Osteocyte (in vitro differentiated cells): ENCODE measurements at places on chromosomes 1 and 21. TPM values are rescaled to one million over a fixed set of nuclear protein-coding genes. Genes with fewer than 3 reads are reported as not detected.

LAMB3 gene
- 2.6 and 4.1 TPM in 2 replicates for total RNA-seq

- DNase-seq = no peak
Measured at GRCh38 chr1:204316164-204316563, 43.6 kb downstream of the PLEKHA6 start.

- DNase-seq = no peak
Measured at GRCh38 chr1:154391086-154391770, 13.9 kb upstream of the IL6R start.

- no peak for DNase-seq
Measured at GRCh38 chr1:9313576-9313975, 20.9 kb downstream of the SPSB1 start.
